GM12892 (cell line): ENCODE measurements at places on chromosomes 3 and 15.

DNA sequence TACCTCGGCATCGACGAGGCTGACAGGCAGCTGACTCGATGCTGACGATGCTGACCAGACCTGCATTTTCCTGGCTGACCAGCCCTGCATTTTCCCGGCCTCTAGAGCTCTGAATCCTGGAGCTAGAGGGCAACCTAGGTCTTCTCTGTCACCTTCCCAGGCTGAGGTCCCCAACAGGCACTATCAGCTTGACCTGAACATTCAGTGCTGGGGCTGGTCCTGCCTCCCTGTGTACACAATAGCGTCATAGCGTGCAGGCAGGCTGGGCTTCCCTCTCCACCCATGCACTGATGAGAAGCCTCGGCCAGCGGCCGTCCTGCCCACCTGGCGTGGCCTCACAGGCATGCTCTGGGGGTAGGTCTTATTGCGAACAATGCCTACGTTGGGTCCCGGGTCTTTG is 62.3 kb upstream of the SNRPA1 start:
- no peak for DNase-seq

- DNase-seq: no peak
Observed at GRCh38 chr15:63234451-63234870, 42.9 kb upstream of the APH1B start.

DNA sequence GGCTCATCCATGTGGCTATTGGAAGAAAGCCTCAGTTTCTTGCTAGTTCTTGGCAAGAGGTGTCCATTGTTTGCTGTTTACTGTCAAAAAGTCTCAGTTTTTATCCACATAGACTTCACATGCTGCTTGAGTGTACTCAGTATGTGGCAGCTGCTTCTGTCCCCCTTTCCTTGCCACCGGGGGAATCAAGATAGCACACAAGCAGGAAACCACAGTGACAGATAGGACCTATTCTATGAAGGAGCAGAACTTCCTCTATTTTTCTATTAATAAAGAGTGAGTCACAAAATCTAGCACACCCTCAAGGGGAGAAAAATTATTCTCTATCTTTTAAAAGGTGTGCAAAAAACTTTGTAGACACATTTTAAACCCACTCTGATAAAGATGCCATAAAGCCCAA is 121.4 kb upstream of the GMNC start:
- no peak for DNase-seq

GRCh38 chr3:52606373-52607085 is 70.1 kb downstream of the UQCC5 start:
- DNase-seq: no peak

DNA sequence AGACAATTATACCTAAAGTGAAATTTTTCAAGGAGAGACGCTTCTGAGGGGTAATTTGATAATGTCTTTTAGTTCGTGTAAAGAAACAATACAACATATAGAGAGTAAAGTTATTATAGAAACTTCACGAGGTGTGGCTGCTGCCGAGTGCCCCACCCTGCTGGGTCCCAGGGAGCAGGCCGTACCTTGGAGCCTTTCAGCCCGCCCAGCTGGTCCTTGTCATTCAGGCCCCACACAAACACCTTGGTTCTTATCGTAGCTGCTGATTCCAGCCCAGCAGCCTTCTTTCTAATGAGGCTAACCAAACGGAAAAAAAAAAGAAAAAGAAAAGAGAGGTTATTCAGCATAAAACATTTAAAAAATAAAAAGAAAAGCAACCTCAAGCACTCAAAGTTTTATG is 83.1 kb upstream of the OCA2 start:
- DNase-seq: no peak

DNA sequence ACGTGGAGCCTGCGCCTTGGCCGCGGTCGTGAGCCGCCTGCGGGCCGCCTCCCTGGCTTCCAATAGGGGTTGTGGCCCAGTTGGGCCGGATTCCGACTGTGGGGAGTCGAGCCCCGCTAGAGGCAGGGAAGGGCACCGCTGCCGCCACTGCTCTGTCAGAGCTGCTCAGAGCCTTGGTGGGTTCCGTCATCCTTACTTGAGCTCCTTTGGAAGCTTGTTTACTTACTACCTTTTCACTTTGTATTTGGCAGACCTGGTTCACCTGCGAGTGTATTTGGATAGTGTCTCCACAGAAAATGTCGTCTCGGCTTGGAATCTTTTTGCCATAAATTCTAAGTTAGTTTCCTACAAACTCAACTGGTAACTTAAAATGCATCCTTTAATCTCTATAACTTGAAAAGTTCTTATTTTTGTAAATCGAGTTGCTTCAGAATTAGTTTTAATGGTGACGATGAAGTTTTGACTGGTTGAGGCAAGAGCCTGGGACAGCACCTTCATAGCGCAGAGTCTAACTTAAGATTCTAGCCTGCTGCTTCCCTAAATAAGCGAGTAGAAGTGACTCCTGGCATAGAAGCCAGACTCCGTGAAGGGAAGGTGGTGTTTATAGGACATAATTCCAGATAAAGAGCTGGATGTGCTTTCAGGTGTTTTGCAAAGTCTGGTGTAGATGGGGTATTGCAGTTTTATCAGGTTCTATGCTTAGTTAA is 800 bp downstream of the DAG1 start:
- DNase-seq: no peak

GRCh38 chr3:115693868-115694267 is 70.6 kb downstream of the GAP43 start:
- no peak for DNase-seq

- no peak for DNase-seq
Observed at GRCh38 chr3:96977671-96978070, 163.3 kb downstream of the EPHA6 start.

- DNase-seq: no peak
Observed at GRCh38 chr3:194592798-194593752, 40.1 kb downstream of the TMEM44 start.

DNA sequence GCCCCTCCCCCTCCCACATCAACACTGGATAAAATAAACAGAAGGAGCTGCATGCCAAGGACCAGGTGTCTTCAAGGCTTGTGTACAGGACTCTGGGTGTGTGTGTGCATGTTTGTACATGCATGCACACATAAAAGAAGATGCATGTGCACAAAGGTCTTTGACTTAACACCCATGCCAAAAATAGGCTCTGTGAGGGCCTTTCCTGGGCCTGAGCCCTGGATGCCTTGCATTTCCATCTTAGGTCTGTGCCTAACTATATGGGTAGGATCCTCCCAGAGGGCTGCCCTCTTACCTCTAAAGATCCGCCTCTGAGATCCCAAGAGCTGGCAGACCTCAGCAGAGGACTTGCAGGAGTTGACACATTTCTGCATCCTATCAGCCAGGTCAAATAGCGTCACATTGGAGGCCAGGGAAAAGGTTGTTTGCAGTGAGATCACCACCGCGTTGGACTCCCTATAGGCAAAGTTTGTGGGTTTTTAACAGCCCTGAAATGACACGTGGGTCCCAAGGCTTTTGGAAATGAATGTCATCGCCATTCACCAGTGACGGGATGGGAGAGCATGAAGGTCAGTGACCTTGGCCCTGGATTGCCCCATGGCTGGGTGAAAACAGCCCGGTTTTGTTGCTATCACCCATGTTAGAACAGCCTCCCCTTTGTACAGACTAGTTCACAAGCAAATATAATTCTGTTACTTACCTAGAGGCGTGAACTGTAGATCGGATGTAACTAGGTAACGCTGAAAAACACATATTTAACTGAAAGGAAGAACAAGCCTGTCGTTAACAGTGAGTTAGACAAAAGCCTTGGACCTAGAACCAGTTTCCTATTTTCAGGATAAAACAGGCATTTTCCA is 54.0 kb downstream of the HEG1 start:
- no peak for DNase-seq
